ENCODE measurements at places on chromosomes 16 and 17.

- DNase-seq, result peak; percentile 9
Measured at GRCh38 chr17:65231662-65232335, 94.6 kb downstream of the RGS9 start.

GRCh38 chr16:51994597-51994996 is 552.3 kb downstream of the TOX3 start:
- peak; percentile 41 for DNase-seq

DNA sequence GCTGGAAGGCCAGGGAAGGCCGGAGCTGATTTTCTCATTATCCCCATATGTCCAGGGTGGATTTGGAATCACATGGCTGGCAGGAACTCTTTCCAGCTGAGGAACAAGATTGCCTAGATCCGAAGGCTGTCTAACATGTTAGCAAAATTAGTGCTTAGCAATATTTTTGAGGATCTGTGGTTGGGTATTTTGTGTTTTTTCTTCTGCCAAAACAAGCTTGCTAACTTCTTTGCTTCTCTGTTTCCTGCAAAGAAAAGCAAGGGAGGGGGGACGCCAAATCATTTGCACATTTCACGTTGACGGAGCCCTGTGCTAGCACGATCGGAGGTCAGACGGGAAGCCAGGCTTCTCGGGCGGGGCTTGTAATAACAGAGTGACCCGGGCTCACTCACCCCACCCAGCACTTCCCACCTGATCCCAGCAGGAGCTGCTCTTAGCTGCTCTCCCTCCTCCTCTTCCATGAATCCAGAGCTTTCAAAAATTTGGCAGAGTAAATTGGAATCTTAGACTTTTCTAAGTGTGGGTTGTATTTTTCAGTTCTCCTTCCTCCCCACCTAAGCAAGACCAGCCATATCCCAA is 33.3 kb upstream of the FOXF1 start:
- DNase-seq, result no peak

DNA sequence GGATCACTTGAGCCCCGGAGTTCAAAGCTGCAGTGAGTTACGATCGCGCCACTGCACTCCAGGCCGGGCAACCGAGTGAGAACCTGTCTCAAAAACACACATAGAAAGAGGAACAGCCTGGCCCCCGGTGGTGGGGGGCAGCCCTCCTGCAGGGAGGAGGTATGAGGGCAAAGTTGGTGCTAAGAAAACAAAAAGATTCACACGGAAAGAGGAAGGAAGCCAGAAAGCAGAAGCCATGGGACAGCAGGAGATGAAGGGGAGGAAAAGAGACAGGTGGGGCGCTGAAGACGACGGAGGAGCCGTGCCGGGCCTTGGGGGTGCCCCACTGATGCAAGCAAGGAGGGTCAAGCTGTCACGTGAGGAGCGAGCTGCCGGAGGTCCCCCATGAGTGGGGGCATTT is 8.2 kb upstream of the C16orf74 start:
- no peak for DNase-seq

DNA sequence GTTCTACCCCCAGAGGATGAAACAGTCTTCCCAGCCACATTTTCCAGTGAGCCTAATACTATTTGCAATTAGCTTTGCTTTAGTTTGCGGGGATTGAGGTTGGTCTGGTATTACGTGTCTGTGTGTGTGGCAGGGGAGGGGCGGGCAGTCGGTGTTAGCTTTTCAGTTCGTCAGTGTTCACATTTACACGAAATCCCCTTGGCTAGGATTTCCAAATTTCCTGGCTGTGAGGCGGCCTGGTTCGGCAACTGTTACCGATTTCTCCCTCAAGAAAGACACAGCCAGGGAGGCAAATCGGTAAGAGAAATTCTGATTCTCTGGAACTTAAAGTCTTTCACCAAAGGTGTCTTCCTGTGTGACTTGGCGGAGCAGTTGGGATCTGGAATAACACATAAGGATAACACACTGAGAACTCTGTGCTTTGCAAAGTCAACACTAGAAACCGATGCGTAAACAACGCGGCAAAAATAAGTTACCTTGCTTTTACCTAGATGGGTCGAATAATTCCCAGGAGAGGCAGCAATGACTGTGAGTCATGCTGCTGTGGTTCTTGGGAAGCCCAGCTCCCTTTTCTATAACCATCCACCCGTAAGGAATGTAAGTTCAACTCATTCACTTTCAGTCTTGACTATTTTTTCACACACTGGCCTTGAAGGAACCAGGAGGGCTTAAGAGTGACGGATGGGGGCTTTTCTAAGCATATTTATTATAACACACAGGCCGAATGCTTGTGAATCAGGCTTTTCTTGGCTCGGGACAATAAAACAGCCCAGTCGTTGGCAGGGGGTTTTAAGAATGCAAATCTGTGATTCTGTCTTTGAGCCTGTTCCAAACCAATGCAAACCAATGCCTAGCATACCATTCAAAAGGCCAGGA is 24.2 kb downstream of the GPRC5B start:
- no peak for DNase-seq

- no peak for DNase-seq
Measured at GRCh38 chr17:49597928-49598655, 22.4 kb downstream of the NXPH3 start.

DNA sequence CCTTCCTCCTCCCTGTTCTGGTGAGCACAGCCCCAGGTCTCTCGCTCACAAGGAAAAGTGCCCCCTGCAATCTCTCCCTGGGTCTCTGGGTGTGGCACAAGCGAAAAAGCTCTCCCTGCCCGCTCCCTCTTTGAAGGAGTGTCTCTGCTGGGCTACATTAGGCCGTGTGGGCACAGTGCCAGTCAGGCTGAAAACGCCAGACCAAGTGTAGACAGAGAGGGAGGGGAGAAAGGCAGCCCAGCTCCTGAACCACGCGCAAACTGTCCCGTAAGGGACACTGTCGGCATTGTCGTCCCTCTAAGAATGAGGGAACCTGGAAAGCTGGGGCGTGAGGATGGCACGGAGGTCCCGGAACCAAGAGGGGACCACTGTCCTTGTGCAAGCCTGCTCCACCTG is 3.9 kb downstream of the SMIM5 start:
- DNase-seq, result no peak

DNA sequence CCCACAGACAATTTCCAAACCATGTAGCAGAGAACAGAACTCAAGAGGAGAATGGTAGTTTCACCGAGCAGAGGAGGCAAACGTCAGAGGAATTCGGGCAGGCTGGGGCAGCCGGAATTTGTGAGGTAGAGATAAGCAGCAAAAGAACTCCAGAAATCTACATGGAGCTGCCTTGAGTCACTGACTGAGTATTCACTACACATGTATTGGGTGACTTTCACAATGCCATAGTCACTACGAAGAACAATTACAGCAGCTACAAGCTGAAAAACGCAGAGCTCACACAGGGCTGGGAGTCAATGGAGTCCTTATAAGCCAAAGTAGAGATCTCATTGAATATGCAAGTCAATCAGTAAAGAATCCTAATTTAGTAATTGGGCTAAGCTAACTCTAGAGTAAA is 13.4 kb downstream of the CMC2 start:
- no peak for DNase-seq

GRCh38 chr17:32523827-32524552 is 37.2 kb downstream of the CDK5R1 start:
- DNase-seq, result no peak

GRCh38 chr17:55734128-55734781 is 11.6 kb upstream of the TMEM100 start:
- no peak for DNase-seq

GRCh38 chr16:88878967-88879787 is 12.7 kb upstream of the PABPN1L start:
- no peak for DNase-seq

DNA sequence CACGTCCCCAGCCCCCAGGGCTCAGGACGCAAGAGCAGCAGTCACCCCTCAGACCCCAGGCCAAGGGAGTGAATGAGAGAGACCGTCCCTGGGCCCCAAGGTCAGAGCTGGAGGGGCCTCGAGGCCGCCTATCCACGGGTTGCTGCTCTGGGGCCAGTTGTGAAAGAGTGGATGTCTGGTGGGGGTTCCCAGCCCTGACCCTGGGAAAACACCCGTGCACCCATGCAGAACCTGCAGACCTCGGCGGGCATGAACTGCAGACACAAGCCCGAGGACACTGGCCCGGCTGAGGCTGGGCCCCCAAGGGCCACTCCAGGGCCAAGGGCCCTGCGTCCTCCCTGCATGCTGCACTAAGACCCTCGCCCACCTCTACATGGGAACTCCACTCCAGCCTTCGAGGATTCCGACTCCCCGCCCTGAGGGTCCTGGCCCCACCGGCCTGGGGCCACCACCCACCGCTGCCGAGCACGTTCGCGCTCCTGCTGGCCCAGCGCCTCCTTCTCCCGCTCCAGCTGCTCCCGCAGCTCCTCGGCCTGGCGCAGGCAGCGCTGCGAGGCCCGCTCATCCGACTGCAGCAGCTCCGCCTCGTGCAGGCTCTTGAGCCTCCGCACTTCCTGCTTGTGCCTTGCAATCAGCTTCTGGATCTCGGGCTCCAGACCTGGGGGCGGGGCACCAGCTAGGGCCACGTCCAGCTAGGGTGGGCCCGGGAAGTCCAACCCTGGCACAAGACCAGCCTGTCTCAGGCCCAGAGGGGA is 27.6 kb upstream of the AATK start:
- no peak for DNase-seq

DNA sequence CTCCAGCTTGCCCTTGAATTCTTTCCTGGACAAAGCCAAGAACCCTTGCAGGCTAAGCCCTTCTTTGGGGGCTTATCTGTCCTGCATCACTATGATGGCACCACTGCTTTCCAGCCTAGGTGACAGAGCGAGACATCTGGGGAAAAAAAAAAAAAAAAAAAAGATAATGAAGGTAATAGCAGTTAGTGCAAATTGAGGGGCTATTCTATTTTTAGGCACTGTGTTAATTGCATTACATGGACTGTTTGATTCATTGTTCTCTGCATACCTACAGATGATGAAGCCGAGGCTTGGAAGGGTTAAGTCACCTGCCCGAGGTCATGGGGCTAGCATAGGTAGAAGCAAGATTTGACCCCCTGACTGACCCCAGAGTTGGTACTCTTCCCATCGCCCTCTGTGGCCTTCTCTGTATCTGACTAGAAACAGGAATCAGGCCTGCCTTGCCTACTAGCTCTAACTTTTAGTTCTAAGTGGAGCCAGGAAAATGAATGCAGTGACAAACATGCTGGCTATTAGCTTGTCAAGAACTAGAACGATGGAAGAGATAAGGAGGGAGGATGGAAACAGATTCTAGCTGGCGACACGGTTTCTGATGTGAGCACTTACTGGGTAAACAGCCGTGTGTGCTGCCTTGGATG is 312.1 kb downstream of the SNX29 start:
- no peak for DNase-seq

DNA sequence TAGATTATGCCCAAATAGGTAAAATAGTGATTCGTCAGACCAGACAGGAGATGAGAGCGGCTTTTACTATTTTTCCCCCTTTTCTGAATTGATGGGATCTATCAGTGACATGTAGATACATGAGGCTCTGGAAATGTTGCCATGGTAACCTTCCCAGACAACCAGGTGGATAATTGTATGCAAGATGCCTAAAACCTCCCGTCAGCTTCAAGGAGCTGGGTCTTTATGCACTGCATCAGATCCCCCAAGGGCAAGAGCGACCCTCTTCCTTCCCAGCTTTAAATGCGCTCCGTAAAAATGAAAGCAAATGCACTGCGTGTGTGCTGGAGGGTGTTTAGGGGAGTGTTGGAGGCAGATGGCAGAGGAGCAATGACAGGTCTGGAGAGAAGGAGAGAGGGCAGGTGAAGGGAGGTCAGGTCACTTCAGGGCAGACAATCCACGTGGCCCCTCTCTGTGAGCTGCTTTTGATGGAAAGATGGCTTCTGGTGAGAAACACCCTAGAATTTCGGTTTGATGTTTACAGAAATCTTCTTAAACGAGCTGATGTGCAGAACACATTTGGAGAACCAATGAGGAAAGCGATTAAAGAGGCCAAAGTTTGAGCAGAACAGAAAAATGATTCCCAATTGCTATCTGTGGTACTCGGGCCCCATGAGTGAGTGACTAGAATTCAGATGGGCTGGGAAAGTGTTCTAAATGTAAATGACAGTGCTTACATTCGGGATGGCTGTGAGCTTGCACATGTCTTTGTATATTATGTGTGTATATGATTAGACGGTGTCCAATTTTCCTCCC is 461.7 kb upstream of the HSBP1 start:
- DNase-seq, result peak; percentile 18

- DNase-seq, result no peak
Measured at GRCh38 chr17:61425682-61426481, 26.2 kb downstream of the TBX2 start.

- no peak for DNase-seq
Measured at GRCh38 chr17:81723651-81724209, 11.6 kb downstream of the SLC25A10 start.

DNA sequence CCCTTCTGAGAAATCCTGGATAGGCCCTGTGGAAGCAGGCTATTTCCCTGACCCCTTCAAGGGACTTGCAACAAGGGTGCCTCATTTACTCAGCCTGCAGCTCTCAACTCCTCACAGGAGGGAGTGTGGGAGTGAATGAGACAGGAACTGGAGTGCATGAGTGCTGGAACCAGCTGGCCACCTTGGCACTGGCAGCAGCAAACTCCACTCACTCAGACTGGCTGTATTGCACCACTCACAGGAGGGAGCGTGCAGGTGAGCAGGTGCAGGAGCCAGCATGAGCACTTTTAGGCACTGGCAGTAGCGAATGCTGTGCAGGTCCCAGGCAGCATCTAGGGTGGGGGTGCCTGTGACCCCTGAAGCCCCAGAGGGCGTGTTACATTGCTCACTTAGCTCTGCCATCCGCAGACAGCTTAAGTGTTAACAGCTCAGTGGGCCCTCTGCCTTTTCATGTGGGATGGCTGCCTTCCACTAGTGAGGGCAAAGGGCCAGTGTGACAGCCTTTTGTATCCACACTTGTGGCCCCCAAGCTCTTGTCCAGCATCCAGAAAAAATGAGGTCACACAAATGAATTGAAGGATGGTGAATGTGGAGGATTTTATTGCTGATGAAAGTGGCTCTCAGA is 11.0 kb upstream of the ZNHIT3 start:
- DNase-seq, result no peak

GRCh38 chr16:69709456-69710084 is 16.8 kb downstream of the NQO1 start:
- peak; percentile 26 for DNase-seq

DNA sequence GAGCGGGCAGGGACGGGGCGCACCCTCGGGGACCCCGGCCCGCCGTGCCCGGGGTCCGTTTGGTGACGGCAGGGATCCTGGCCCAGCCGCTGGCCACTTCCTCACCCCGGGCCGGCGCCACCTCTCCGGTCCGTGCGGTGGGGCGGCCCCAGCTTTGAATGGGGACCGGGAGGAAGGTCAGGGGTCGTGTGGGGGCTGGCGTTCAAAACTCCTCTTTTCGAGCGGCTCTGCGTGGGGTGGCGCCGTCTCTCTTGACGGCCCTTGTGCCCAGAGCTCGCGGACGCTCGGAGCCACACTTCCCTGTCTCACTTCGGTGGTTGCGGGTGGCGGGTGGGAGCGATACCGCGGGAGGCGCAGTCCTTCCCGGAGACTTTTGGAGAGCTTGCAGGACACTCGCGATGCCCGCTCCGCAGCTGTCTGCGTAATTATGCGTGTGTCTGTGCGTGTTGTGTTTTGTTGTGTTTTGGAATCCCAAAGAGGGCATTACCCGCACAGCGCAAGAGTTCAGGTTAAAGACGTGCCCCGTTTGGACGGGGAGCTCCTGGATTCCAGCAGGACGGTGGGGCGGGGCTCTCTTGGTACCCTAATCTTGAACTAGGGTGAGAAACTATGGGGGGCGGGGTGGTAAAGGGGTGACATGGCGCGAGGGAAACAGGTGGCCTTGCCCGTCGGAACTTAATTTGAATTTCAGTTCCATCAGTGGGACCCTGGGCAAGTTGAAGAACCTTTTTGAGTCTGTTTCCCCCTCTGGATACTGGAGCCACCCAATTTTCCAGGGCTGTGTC is 637 bp downstream of the PLCG2 start:
- DNase-seq, result no peak

GRCh38 chr16:65384441-65384840 is 262.6 kb upstream of the CDH11 start:
- DNase-seq, result no peak

Data from NCI-H1417 treated with DMSO at 0.1 percent for 48 hours (cell line).